ENCODE measurements at places on chromosomes 11 and 22.

DNA sequence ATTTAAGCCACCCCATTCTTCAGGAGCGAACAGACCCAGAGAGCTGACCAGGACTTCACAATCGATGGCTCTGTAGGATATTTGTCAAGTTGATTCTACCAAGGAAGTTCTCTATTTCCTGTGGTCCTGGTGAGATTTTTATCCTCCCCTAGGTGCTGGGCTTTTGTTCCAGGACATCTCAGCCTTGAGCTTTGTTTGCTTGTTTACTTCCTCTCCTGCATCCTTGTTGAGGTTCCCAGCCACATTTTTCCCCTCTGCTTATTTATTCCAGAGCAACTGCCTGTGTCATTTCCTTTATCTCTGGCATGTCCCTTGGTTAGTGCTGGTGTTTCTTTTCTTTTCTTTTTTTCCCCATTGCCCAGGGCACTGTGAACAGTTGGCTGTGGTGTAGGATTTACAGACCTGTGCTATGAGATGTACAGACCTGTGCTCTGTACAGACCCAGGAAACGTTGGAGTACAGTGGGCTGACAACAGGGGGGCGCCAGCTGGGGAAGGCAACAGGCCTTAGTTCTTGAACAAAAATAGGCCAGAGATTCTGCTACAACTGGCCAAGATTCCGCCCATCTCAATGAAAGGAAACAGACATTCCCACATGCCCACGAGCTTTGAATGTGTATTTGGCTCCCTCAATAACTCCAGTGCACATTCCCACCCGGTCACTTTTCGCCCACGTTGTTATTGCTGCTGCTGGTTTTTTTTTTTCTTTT lies 235.9 kb upstream of the DDI1 start:
- DNase-seq: no peak

- DNase-seq: no peak
Observed at GRCh38 chr11:82680252-82680651, 53.4 kb downstream of the FAM181B start.

DNA sequence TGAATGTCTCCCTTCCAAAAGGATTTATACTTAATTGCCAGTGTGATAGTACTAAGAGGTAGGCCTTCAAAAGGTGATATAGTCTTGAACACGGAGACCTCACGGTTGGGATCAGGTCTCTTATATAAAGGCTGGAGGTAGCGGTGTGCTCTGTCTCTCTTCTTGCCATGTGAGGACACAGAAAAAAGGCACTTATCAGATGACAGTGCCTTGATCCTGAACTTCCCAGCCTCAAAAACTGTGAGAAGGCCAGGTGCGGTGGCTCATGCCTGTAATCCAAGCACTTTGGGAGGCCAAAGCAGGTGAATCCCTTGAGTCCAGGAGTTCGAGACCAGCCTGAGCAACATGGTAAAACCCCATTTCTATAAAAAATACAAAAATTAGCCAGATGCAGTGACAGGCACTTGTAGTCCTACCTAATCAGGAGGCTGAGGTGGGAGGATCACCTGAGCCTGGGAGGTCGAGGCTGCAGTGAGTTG lies 108.9 kb upstream of the TOP3B start:
- DNase-seq: no peak

- DNase-seq: no peak
Observed at GRCh38 chr11:64760759-64761420, 1.1 kb upstream of the PYGM start.

DNA sequence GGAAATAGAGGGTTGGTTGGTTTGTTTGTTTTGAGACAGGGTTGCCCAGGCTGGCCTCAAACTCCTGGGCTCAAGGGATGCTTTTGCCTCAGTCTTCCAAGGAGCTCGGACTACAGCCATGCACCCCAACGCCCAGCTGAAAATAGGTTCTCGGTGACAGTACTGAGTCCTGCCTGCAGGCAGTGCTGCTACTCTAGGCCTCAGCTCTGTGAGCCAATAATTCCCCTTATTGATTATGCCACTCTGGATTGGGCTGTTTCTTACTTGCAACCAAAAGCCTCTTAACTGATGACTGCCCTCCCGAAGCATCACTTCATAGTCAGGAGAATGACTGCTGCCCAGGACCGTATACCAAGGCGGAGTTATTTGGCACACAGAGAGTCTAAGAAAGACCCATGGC lies 1.2 kb upstream of the C11orf16 start:
- DNase-seq: no peak

DNA sequence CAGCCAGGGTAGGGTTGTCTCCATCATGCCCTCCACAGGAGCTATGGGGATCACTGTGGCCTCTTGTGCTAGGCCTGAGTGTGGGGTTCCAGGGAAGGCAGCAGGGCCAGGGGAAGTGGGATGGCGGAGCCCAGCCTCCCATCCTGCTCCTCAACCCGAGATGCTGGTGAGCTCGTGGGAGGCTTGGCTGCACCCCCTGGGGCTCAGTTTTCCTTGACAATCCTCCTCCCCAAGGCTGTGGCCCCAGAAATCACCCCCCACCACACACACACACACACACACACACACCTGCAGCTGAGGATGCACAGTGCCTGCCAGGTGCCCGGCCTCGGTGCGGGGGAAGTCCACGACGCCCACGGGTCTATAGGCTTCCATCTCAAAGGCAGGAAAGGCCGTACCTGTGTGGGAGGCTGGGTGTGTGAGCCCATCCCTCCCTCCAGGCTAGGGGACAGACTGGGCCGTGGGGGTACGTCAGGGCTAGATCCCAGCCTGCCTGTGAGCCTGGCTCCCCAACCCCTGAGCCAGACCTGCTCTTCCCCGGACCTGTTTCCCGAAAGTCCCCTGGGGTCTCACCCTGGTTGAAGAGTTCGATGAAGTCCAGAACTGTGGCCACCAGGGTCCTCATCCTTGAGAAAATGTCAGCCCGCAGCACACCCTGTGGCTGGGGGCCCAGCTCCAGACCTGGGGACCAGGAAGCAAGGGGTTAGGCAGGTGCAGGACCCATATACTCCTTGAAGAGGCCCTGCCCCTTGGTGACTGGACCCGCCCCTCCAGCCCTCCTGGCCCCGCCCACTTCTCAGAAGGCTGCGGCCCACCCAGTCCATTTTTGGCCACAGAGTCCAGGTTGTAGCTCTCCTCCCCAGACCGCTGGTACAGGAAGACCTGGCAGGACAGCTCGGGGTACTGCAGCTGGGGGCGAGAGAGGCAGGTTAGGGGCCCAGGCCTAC lies 5.2 kb upstream of the TBX10 start:
- no peak for DNase-seq

DNA sequence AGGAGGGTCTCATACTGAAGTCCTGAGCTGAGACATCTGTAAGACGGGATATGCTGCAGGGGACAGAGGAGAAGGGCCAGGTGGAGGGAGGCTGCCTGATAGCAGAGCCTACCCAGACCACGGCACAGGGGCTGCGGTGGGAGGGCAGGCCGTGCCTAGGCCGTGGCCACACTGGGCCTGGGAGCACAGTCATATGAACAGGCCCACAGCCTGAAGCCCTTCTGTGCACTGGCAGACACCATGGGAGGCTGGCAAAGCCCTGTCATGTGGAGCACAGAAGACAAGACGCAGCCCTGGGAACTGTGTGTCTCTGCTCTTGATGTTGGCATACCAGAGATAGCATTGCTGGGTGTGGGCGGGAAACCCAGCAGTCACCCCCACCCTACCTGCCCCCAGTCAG lies 3.3 kb downstream of the SPATA19 start:
- no peak for DNase-seq
